ENCODE measurements at places on chromosomes 12 and 14. TPM values are rescaled to one million over a fixed set of nuclear protein-coding genes. Genes with fewer than 3 reads are reported as not detected.

DNA sequence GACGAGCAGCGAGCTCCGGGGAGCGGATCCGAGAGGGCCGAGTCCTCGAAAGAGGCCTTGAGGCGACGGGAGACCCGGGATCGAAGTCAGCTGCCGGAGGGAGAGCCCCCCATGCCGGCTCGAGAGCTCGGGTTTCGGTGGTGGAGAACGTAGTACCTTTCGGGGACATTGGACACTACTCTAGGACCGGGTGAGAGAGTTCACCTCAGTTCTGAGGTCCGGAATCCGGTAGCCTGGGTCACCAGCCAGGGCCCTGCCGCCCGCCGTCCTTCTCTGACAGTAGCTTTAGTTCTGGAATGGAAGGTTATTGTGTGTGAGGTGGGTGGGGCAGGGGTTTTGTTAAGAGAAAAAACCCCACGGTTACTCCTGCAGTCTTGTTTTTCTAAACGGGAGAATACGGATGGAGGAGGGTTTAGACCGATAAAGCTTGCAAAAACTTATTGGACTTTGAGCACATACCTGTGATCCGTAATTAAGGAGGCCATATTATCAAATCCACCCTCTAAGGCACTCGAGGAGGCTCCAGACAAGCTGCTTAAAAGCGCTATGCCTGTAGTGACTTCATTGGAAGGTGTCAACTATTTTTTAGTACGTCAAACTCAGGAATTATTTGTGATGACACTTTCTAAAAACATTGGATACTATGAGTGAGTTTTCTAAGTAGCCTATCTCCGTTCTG lies 765 bp downstream of the SCYL2 start:
- DNase-seq: peak; percentile 60

Gene FAM222A
- 4.8 TPM for total RNA-seq

- no peak for DNase-seq
These were observed 63.3 kb upstream of the FLRT2 start for GRCh38 chr14:85466678-85467077.

GRCh38 chr14:37899365-37899764 lies 303.9 kb downstream of the TTC6 start:
- no peak for DNase-seq

- no peak for DNase-seq
These were observed 231.9 kb upstream of the HMGA2 start for GRCh38 chr12:65592416-65592815.

GRCh38 chr12:67145692-67146091 lies 123.5 kb upstream of the CAND1 start:
- DNase-seq: no peak

Gene ZBTB39
- 3.4 TPM for total RNA-seq

Gene RNF212B
- not detected for total RNA-seq

DNA sequence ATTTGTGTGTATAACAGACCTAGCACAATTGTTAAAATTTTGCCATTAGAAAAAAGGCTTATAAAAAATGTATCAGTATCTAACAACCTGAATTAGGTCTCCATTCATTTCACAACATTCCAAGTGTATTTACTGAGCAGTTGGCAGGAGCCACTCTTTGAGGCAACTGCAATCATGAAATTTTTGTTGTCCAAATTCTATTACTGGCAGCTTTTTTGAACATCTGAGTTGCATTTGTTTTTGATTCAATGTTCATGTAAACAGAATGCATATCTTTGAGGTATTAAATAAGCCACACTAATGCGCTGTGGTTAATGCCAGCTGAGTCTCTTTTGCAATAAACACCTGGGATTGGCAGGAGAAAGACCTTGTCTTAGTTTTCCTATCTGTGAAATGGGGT lies 8.7 kb downstream of the KITLG start:
- DNase-seq: no peak

Gene NEMP1
- 12.5 TPM for total RNA-seq

- DNase-seq: no peak
These were observed 46.9 kb upstream of the OTX2 start for GRCh38 chr14:56857216-56857615.

Gene IGF1
- total RNA-seq: not detected

Gene OTOGL
- total RNA-seq: 0.18 TPM

DNA sequence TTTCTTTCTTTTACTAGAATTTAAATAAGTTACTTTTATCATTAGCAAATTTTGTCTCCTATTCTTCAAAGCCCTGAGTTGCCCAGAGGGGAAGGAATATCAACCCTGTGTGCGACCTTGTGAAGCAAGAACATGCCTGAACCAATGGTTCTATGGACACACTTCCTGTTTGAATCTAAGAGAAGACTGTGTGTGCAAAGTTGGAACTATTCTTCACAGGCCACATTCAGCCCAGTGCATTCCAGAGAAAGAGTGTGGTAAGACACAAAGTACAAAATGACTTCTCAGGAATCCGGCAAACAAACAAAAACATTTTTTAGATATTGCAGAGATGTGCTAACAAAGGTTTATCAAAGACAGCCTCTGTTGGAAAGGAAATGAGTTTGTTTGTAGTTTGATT lies 90.8 kb upstream of the PTPRQ start:
- no peak for DNase-seq

Gene ACSS3
- not detected for total RNA-seq

DNA sequence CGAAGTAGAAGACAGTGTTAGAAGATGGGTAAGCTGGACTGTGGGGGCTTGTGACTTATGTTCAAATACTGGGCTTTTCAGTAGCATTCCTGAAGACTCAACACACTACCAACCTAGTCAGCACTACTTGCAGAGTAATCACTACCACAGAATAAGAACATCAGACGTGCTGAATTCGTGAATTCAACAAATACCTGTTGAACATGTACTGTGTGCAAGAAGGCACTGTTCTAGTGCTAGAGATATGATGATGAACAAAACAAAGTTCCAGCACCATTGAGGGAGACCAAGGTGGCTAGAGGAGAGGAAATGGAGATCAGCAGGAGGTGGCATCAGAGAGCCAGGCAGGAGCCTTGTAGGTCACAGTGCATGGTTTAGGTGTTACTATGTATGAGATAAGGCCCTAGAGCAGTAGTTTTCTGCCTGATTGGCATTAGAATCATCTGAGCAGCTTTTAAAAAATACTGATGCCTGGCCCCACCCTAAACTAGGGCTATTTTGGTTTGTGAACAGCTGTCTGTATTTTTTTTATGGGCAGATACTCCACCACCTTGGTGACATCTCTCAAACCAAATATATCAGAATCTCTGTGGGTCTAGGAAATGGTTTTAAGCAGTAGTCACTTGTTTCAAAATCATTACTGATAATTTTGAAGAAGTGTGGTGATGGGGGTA lies 26.8 kb downstream of the FERMT2 start:
- peak; percentile 16 for DNase-seq
